Activated T-cell treated with anti-CD3 and anti-CD28 coated beads, Interleukin-2, amount 50 U/mL, for 72 hours (primary cell): ENCODE measurements at places on chromosomes 12 and 14. TPM values are rescaled to one million over a fixed set of nuclear protein-coding genes. Genes with fewer than 3 reads are reported as not detected.

The PPM1H gene
- total RNA-seq = not detected

The RNF10 gene
- total RNA-seq = 200 TPM

GRCh38 chr14:74333909-74334308, 14.4 kb upstream of the VRTN start:
- H3K27me3 ChIP-seq = peaks cover 6% of the 10 kb centered on the region
- H3K4me1 ChIP-seq = no peaks in the 10 kb centered on the region
- H3K27ac ChIP-seq = no peak overlapping the region
- no peak overlapping the region for H3K4me3 ChIP-seq

GRCh38 chr12:958588-959123, 9.2 kb upstream of the RAD52 start:
- no peaks in the 10 kb centered on the region for H3K36me3 ChIP-seq
- H3K27ac ChIP-seq = no peak overlapping the region
- no peak overlapping the region for H3K4me3 ChIP-seq
- DNase-seq = no peak
- H3K27me3 ChIP-seq = no peaks in the 10 kb centered on the region
- H3K4me1 ChIP-seq = no peaks in the 10 kb centered on the region

DNA sequence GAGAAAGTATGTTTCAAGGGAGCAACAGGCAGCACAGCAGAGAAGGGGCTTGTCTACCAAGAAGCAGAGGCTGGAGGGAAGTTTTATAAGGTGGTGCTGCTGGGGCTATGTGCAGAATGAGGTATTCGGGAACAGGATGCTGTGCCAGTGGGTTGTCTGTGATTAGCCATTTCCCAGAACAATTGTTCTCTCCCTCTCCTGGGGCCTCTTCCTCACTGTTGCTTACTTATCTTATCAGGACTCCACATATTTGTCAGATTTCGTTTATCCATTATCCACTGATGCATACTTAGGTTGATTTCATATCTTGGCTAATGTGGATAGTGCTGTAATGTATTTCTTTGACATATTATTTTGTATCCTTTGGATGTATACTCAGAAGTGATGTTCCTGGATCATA, 195.1 kb upstream of the RTL1 start:
- H3K36me3 ChIP-seq = no peaks in the 10 kb centered on the region
- H3K27ac ChIP-seq = no peak overlapping the region
- H3K4me3 ChIP-seq = no peak overlapping the region
- peaks cover 10% of the 10 kb centered on the region for H3K27me3 ChIP-seq
- no peak for DNase-seq
- H3K4me1 ChIP-seq = no peaks in the 10 kb centered on the region

The KRT82 gene
- total RNA-seq = not detected

GRCh38 chr12:31002999-31003398, 70.7 kb upstream of the DDX11 start:
- H3K27me3 ChIP-seq = no peaks in the 10 kb centered on the region
- no peak for DNase-seq
- no peaks in the 10 kb centered on the region for H3K36me3 ChIP-seq
- no peak overlapping the region for H3K4me3 ChIP-seq
- peaks cover 4% of the 10 kb centered on the region for H3K4me1 ChIP-seq
- H3K27ac ChIP-seq = no peak overlapping the region

The C12orf56 gene
- not detected for total RNA-seq
